ENCODE measurements at places on chromosomes 4 and X. TPM values are rescaled to one million over a fixed set of nuclear protein-coding genes. Genes with fewer than 3 reads are reported as not detected.

GRCh38 chr4:48660347-48660746 lies 119.7 kb downstream of the FRYL start:
- DNase-seq = no peak

DNA sequence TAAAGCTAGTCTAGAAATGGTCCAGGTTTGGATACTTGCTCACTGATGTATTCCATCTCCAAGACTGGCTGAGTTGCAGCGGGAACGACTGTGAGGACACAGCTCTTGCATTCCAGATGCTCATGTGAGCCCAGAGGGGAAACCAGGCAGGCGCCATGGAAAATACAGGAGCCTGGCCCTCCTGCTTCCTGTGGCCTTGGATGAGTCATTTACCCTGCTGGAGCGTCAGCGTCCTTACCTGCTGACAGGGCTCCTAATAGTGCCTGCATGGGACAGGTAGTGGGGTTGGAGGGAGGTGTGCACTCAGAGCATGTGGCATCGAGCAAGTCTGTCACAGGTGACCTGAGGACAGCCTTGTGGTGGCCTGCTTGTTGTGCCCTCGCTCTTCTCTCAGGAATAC lies 69.4 kb downstream of the NSG1 start:
- no peak for DNase-seq

DNA sequence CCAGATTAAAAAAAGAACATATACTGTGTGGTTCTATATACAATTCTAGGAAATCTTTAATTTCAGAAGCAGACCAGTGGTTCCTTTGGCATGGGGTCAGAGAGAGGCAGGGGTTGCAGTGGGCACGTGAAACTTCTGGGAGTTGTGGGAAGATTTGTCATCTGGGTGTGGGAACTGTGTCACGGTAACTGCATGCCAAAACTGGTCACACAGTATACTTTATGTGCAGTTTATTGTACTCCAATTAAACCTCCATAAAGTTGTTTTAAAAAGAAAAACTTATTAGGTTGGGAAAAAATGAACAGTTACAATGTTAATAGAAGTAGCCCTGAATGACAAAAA lies 26.7 kb upstream of the STS start:
- no peak for DNase-seq

- no peak for DNase-seq
Observed at GRCh38 chrX:20445109-20445508, 178.4 kb upstream of the RPS6KA3 start.

DNA sequence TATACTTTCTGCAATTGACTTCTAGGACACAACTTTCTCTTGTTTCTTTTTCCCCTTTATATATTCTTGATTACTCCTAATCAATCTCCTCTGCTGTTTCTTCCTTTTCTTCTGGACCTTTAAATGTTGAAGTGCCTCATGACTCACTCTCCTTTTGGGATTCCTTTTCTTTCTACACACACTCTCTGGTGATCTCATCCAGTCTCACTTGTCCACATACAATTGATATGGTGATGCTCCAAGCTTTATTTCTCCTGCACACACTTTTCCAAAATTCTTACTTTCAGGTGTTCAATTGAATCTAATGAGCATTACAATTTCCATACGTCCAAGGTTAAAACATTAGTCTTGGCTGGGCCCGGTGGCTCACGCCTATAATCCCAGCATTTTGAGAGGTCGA lies 794.8 kb upstream of the EPHA5 start:
- no peak for DNase-seq

DNA sequence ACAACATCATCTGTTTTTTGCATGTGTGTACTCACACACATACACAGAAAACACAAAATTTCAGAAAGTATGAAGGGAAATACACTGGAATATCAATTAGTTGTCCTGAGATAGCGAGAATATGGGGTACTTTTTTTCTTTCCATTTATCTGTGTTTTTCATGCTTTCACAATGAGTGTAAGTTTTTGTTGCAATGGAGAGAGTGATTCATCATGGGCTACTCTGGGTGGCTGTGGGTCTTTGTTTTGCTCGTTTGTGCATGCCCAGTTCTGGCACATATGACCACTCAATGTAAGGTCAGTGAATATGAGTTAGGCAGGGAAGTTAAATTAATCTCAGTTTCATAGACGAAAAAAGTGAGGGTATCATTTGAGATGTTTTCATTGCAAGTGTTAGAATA lies 26.9 kb downstream of the XK start:
- no peak for DNase-seq

DNA sequence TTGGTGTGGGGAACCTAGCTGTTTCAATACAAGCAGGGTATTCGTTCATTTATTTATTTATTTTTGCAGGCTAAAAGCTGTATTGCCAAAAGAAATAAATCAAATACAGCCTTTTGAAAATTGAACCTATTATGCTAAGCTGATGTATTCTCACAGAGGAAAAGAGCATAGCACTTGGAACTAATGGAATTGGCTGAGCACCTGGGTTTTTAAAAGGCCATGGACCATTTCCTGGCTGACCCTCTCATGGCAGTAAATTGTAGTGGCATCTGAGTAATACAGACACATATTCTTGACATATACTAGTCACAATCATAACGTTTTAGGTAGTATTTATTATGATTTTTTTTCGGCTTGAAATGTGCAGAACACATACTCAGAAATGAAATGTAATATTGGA lies 71.8 kb upstream of the ALG13 start:
- no peak for DNase-seq

- no peak for DNase-seq
Observed at GRCh38 chr4:119024102-119024501, 111.5 kb upstream of the MYOZ2 start.

DNA sequence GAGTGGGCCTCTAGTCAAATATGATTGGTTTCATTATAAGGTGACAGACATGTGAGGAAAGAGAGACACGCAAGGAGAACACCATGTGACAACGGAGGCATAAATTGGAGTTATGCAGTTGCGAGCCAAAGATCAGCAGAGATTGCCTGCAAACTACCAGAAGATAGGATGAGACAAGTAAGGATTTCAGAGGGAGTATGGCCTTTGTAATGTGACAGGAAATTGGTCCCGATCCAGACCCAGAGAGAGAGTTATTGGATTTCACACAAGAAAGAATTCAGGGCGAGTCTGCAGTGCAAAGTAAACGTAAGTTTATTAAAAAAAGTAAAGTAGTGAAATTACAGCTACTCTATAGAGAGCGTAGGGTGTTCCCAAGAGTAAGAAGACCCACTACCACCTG lies 35.7 kb upstream of the NDST4 start:
- DNase-seq = no peak

DNA sequence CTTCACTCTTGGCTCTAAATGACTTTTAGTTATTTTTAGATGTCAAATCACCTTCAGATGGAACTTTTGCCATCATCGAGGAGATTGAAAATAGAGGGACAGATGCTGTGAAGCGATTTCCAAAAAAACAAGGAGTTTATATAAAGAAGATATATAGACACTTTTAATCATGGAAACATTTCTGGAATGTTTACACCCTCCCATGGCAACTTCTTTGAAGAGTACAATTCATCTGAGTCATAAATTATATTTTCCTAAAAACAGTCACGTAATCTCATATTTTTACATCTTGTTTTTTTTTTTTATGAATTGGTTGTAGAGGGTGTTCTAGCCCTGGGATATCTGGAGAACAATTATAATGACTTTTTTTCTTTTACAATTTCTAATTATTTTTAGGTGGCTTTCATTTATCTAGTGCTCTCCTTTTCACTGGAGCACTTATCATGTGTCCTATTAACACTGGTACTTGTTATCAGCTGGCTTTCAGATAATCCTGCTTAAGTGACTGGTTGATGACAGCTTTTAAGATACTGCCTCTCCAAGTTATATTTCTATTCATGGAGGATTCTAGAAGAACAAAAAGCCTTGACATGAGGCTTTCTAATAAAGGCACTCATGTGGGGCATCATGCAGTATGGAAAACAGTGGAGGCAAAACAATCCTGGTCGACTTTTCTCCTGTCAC lies 24.9 kb downstream of the PCDH7 start:
- no peak for DNase-seq

DNA sequence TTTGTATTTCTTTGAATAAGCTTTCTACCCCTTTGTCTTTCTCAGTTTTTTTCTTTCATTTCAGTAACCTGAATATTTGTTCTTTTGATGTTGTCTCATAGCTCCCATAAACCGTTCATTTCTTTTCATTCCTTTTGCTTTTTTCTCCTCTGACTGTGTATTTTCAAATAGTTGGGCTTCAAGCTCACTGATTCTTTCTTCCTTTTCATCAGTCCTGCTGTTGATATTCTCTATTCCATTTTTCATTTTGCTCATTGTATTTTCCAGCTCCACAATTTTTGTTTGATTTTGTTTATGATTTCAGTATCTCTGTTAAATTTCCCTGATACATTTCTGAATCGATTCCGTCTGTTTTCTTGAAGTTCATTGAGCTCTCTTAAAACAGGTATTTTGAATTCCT lies 129.6 kb upstream of the NUDT6 start:
- no peak for DNase-seq

DNA sequence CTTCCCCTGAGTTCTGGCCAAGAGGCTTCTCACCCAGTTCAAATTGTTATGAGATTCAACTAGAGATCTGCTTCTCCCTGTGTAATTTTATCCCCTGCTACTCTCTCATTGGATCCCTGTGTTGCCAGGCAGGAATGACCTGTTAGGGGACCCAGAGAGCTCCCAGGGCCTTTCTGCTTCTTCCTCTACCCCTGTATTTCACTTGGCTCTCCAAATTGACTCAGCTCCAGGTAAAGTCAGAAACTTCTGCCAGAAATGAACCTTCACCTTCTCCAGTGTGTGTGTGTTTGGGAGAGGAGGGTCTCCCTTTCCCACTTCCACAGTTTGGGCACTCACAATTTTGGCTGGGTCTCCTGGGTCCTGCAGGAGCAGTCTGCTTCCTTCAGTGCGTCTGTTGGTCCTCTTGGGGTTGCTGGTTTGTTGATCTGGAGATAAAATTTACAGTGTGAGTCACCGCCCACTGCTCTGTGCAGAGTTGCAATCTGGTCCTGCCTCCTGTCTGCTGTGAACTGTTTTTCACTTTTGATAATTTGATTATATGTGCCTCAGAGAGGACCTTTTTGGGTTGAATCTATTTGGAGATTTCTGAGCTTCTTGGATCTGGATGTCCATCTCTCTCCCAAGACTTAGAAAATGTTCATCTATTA lies 112.4 kb upstream of the EDA2R start:
- no peak for DNase-seq

UCP1 gene
- not detected for total RNA-seq

TMEM271 gene
- total RNA-seq = 23.6 TPM

XAGE2 gene
- not detected for total RNA-seq

STOX2 gene
- total RNA-seq = 42.3 TPM

ATP8A1 gene
- total RNA-seq = 239 TPM

ITM2A gene
- total RNA-seq = 64.3 TPM

All from occipital lobe (tissue), 3 donors.